Activated T-helper 9 cell treated with anti-CD3 and anti-CD28 coated beads, Interleukin-2, amount 50 U/mL, for 16 hours (primary cell): ENCODE measurements at places on chromosomes 16 and 17.

DNA sequence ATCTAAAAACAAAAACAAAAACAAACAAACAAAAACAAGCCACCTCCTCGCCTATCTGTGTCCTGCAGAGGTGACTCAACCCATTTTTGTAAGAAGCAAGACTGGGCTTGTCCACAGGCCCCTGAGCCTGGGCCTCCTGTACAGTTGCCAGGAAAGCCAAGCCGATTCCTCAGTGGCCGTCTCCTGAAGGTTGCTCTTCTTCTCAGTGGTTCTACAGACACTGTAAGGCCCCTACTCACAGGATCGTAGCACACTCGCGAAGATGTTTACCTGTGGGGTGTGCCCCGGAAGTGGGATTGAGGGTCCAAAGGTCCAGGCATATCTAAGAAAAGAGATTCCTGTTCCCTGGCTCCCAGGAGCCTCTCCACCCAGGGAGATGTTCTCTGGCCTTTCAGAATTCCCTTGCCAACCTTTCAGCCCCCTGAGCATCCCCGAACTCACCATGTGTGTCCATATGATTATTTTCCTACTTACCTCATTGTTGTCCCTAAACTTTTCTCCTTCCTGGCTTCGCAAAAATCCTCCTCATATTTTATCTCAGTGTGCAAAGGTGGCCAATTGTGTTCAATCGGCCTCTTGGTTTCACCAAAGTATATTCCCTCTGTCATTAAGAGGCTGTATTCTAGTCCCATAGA is 7.5 kb upstream of the CES3 start:
- DNase-seq = no peak

GRCh38 chr16:10946308-10946707 is 1.9 kb downstream of the CLEC16A start:
- DNase-seq = no peak

DNA sequence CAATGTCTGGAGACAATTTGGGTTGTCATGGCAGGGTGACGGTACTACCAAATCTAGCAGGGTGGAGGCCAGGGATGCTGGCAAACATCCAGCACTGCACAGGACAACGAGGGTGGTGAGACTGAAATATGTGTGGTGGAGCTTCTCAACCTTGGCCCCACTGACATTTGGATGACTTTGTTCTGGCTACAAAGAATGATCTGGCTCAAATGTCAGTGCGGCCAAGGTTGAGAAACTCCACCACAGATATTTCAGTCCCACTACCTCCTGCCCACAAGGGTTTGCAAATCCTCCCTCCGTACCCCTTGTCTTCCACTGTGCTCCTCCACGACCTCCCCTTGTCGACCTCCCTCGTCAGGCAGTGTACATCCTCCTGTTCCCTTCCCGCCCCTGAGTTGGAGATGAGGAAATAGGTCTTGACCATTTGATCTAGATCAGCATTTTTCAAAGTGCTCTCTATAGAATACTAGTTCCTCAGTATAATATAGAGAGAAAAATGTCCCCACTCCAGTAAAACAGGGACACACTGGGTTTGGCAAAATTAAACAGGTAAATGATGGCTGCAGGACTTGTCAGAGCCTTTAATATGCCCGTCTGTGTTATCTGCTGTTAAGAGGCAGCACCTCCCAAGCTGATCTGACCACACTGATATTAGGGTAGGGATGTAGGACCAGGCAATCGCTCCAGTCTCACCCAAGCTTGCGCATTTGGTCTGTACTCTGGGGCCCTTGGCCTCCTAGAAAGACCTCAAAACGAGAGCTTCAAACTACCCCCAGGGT is 6.8 kb downstream of the OSGIN1 start:
- DNase-seq = no peak

GRCh38 chr17:17751489-17752088 is 70.3 kb downstream of the RAI1 start:
- DNase-seq = no peak

GRCh38 chr16:24318680-24319079 is 62.5 kb downstream of the CACNG3 start:
- no peak for DNase-seq

DNA sequence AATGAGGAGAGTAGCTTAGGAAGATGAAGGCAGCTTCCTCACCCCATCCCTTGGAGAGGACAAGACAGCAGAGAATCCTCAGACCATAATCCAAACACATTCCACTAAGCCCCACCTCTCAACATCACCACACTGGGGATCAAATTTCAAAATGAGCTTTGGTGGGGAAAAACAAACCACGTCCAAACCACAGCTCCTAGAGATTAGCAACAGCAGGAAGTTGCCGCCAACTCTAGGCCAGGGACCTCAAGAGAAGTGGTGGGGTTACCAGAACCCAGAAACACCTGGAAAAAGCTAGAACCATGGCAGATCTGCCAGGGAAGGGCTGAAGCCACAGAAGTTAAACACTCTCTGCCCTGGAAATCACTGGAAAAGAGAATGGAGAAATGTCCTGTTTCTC is 571.6 kb downstream of the HS3ST4 start:
- no peak for DNase-seq

GRCh38 chr17:82754297-82755208 is 2.7 kb downstream of the TBCD start:
- no peak for DNase-seq

DNA sequence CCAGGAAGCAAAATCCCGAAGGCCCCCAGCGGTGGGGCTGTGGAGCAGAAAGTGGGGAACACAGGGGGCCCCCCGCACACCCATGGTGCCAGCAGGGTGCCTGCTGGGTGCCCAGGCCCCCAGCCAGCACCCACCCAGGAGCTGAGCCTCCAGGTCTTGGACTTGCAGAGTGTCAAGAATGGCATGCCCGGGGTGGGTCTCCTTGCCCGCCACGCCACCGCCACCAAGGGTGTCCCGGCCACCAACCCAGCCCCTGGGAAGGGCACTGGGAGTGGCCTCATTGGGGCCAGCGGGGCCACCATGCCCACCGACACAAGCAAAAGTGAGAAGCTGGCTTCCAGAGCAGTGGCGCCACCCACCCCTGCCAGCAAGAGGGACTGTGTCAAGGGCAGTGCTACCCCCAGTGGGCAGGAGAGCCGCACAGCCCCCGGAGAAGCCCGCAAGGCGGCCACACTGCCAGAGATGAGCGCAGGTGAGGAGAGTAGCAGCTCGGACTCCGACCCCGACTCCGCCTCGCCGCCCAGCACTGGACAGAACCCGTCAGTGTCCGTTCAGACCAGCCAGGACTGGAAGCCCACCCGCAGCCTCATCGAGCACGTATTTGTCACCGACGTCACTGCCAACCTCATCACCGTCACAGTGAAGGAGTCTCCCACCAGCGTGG is 6.5 kb downstream of the CBX2 start:
- DNase-seq = no peak

- DNase-seq = no peak
Measured at GRCh38 chr17:78862073-78863023, 21.7 kb upstream of the USP36 start.

GRCh38 chr16:67030221-67030962 is 1.4 kb downstream of the CBFB start:
- no peak for DNase-seq

DNA sequence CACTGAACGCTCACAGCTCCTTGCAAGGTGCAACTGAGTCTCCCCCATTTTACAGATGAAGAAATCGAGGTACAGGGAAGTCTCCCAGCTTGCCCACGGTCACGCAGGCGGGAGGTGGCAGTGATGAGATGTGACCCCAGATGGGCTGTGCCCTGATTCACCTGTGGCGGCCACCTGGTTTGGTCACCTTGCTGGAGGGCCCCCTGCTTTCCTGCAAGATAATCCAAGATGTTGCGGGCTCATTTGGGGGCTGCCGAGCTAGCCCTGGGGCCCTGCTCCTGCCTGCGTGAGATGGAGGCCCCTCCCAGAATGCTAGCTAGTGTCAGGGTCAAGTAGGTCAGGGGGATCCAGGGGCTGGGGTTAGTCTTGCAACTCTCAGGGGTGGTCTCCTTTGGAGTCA is 59.6 kb upstream of the IL34 start:
- no peak for DNase-seq

GRCh38 chr17:39144416-39144840 is 7.0 kb downstream of the PLXDC1 start:
- no peak for DNase-seq

- no peak for DNase-seq
Measured at GRCh38 chr17:65814418-65814817, 253.0 kb upstream of the AXIN2 start.

GRCh38 chr16:22346483-22346882 is 27.9 kb downstream of the CDR2 start:
- no peak for DNase-seq

DNA sequence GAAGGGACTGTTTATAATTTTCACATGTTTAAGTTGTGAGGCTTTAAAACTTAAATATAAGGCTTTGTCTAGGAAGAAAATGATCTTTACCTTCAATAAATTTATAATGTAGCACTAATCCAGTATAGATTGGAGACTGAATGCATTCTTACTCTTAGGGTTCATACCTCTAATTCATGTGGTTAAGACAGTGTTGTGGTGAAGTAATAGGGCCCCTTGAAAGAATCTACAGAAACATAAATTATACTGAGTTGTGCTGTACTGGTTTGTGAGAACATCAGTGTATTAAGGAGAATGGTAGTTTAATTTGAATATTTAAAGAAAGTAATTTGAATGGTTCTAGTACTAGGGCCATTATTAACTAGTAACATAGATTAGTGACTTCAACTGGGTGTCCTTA is 13.7 kb downstream of the HAPSTR1 start:
- no peak for DNase-seq

- no peak for DNase-seq
Measured at GRCh38 chr16:85863384-85863774, 35.6 kb upstream of the IRF8 start.

DNA sequence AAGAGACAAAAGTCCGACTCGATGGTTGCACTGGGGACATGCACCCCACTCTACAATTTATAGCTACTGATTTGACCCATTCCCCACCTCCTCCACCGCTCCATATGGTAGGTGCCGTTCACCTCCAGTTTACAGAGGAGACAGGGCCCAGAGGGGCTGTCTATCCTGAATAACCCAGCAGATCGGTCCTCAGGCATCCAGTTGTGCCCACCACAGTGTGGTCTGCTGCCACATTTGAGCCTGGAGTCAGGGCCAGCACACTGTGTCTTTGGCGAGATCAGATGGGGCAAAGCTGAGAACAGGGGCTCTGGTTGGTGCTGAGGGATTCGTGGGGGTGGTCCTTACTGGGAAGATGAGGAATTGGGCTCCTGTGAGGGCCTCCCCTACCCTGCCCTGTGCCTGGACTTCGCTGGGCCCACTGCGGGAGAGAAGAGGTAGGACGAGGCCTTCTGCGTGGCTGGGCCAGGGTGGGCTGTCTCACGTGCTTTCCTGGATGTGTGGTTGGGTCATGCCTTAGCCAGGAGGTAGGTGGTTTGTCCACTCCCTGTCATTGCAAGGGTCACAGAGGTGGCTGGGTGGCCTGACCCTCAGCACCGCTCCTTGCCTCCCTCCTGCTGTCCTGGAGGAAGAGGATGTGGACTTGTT is 2.8 kb downstream of the ADCY7 start:
- no peak for DNase-seq

DNA sequence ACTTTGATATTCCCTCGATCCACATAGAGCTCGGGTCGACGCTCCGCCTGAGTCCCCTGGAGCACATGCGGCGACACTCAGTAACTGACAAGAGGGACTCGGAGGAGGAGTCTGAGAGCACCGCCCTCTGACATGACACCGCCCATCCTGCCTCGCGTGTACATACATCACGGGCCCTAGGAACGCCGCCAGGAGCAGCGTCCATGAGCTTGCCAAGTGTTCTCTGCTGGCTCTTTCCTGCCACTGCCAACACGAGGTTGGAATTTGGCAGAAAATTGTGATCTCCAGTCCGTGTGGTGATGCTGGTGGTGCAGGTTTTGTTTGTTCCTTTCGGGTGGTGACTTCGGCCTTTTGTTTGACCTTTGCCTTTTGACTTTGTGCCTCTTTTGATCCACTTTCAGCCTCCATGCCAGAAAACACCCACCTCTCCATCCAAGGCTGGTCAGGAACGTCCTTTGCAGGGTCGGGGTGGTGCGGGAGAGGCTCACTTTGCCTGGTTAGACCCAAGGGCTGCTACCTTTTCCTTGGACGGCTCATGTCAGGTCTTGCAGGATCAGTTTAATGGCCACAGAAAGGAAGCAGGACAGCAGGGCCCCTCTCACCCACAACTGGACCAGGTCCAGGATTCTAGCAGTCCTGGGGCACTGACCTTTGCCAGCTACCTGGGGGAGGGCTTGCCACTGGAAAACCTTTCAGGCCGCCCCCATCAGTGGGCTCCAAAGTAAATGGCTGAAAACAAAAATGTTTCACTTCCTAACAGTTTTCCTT is 27.6 kb downstream of the ELAC2 start:
- DNase-seq = no peak

DNA sequence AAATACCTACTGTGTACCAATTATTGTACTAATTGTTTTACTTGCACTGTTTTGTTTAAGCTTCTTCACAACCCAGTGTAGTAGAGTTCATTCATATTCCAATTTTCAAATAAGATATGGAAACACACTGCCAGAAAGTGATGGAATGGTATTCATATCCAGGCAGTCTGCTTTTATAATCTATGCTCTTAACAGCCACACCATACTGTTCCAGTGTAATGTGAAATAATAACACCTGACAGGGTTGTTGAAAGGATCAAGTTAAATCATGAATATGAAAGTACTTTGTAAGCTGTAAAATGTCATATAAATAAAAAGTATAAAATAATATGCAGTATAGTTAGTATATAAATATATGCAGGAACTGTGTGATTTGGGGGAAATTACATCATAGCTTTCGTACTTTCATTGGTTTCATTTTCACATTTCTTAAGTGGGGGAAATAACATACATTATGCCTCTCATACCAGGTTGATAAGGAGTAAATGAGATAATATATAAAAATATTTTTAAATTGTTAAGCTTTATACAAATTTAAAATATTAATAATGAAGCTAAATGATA is 230.8 kb downstream of the TANC2 start:
- no peak for DNase-seq

DNA sequence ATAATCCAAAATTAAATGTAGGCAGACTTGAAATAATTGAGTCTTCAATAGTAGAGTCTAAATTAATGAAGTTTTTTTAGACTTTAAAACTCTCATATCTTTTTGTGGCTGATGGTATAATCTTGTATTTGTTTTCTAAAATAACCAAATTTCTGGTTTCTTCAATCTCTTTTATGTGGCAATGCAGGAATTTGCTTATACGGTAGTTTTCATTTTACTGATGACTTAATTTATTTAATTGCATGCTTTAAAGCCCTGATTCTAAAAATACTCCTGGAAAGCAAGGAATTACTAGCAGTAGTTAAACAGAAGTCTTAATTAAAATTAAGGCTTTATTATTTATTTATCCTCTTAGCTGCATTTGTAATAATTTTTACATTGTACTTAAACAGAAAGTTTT is 15.4 kb downstream of the MRTFB start:
- DNase-seq = no peak

- DNase-seq = no peak
Measured at GRCh38 chr17:74677558-74678466, 34.9 kb downstream of the CD300LF start.
